ENCODE measurements at places on chromosomes 3 and 15.

- DNase-seq: no peak
Measured at GRCh38 chr15:65310431-65311137, 6.1 kb downstream of the RNU5B-1 start.

- DNase-seq: no peak
Measured at GRCh38 chr15:52709187-52709981, 30.2 kb upstream of the ATOSA start.

- no peak for DNase-seq
Measured at GRCh38 chr3:180283251-180283650, 246.5 kb upstream of the PEX5L start.

DNA sequence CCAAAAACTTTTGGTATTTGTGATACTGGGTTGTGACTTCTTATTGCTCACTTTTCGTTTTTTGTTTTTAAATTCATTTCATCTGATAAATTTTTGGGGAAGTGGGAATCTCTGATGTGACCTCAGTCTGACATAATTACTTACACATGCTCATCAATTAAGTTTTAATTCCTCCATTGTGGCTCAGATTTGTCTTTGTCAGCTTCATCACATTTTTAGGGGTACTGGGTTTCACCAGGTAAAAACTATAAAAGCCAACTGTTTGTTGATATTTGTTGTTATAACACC, 425.3 kb upstream of the TGFBR2 start:
- no peak for DNase-seq

DNA sequence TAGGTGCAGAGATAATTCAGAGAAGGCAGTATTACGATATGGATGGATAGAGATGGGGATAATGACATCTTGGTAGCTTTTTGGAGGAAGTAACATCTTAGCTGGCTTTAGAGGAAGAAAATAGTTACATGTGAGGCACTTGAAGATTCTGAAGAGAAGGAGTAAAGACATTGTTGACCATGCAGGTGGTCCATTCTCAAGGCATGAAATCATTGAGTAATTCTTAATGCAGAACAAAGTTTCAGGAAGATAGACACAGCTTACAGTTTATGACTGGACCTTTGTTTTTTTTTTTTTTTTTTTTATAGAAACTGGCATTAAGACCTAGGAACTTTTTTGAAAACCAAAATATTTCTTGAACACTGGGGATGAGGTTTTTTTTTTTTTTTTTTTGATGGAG, 28.2 kb downstream of the MBNL1 start:
- DNase-seq: no peak

DNA sequence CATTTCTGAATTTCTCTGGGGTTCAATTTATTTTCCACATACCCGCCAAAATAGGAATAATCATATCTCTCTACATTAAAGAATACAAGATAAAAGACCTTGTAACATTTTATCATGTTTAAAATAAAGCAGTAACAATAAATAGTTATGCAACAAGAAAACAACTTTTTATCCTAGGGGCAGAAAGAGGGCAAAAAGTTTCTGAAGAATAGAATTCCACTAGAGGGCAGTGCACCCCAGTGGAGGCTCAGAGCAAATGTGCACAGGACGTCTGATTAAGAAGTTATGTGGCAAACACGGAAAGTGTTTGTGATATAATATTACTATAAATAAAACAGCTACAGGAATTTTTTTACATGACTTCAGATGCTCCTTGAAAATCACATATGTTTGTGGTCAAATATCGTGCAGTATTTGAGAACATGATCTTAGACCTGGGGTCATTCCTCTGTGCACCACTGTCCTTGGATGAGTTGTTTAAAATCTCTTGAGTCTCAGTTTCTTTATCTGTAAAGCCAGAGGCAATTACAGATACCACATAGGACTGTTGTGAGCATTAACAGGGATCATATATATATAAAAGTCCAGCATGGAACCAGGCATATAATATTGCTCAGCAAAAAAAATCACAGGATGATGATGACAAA, 13.2 kb upstream of the PIK3R4 start:
- no peak for DNase-seq

GRCh38 chr3:33645060-33645647, 72.9 kb downstream of the CLASP2 start:
- DNase-seq: no peak

- DNase-seq: no peak
Measured at GRCh38 chr3:24135280-24135679, 190.2 kb downstream of the NR1D2 start.

- DNase-seq: no peak
Measured at GRCh38 chr3:63687278-63688225, 35.1 kb downstream of the SNTN start.

GRCh38 chr3:193796089-193796488, 203.1 kb downstream of the OPA1 start:
- DNase-seq: no peak

DNA sequence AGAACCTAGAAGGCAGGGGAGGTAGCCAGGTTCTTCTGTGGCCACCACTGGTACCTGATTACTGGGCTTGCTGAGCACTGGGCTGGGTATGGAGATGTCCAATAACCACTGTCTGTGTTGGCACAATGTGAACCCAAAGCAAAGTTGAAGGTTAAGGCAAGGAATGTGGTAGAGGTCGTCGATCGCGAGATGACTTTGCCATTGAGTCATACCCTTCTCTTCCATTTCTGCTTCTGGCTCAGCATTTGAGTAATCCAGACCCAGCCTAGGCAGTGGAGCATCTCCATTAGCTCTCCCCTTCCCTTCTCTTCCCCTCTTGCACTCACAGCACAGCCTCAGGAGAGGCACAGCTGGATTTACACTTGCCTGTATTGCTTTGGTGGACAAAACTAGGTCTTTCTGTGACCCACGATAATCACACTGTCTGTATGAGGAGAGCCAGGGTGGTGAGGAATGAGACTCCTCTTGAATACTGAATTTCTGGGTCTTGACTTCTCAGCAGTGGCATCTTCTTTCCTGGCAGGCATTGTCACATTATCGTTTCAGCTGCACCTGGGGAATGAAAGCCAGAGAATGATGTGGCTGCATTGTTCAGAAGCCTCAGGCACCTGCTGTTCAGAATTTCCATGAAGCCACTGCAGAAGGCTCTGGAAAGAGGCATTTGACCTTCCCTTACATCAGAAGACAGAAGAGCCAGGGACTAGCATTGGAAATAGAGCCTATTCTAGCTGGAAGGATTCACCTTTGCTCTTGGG, 272.6 kb downstream of the PDCD6IP start:
- no peak for DNase-seq

DNA sequence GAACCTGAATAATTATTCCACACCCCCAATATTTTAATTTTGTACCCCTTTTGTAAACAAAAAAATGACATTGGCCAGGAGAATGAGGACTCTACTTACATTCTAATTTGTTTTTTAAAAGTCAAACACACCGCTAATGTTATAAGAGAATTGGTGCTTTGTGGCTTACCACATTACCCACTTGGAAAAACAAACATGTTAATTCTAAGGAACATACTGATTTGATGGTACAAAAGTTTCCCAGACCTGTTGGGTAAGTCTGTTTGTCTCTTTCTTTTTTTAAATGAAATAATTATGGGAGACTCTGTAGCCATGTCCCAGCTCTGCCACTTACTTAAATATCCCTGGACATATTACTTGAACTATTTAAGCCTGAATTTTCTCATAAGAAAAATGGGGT, 352.5 kb upstream of the C2CD4B start:
- no peak for DNase-seq

DNA sequence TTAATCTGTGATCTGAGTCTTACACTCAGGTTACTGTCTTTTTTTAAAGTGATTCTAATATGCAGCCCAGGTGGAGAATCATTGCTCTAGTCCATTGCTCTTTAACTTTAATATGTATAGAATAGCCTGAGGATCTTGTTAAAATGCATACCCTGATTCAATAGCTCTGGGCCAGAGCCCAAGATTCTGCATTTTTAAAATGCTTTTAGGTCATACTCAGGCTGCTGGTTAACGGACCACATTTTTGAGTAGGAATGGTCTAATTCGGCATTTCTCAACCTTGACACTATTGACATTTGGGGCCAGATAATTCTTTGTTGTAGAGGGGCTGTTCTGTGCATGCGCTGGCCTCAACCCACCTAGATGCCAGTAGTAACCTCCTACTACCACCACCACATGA, 20.9 kb upstream of the FSTL1 start:
- DNase-seq: no peak

- DNase-seq: no peak
Measured at GRCh38 chr15:24682002-24682401, 6.4 kb downstream of the NPAP1 start.

GRCh38 chr15:77985031-77985930, 92.2 kb downstream of the TBC1D2B start:
- DNase-seq: no peak

DNA sequence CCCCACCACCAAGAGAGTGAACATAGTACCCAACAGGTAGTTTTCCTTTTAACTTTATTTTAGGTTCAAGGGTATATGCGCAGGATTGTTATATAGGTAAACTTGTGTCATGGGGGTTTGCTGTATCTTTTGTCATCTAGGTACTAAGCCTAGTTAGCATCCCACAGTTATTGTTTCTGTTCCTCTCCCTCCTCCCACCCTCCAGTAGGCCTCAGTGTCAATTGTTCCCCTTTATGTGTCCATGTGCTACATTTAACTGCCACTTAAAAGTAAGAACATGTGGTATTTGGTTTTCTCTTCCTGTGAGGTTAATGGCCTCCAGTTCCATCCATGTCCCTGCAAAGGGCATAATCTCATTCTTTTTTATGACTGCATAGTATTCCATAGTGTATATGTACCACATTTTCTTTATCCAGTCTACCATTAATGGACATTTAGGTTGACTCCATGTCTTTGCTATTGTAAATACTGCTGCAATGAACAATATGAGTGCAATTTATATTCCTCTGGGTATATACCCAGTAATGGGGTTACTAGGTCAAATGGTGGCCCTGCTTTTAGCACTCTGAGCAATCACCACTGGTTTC, 66.2 kb downstream of the ST3GAL6 start:
- no peak for DNase-seq

DNA sequence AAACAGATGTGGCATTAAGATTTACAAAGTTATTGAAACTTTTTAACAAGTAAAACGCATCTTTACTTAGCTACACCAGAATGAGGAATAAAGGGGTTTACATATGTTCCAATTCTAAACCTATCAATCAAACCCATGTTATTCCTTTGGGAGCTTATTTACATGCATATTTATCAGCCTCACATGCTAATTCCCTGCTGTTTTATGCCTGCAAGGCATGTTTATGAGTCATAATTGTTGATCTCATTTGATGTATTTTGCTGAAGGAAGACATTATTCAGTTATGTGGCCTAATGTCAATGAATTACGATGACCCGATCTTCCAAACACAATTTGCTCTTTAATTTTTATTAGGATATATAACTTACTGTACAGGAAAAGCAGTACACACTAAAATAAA, 272.9 kb downstream of the TBC1D5 start:
- DNase-seq: no peak

DNA sequence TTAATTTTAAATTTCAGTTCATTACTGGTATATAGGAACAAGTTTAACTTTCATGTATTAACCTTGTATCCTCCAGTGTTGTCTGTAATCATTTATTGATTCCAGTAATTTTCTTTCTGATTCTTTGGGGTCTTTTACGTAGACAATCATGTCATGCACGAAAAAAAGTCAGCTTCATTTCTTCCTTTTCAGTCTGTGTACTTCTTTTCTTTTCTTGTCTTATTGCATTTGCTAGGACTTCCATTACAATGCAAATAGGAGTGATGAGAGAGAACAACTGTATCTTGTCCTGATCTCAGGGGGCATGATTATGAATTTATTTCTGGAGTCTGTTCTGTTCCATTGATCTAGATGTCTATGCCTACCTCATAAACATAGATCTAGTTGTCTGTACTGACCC, 56.5 kb downstream of the STT3B start:
- no peak for DNase-seq

- no peak for DNase-seq
Measured at GRCh38 chr15:80489030-80489594, 84.9 kb downstream of the ARNT2 start.

DNA sequence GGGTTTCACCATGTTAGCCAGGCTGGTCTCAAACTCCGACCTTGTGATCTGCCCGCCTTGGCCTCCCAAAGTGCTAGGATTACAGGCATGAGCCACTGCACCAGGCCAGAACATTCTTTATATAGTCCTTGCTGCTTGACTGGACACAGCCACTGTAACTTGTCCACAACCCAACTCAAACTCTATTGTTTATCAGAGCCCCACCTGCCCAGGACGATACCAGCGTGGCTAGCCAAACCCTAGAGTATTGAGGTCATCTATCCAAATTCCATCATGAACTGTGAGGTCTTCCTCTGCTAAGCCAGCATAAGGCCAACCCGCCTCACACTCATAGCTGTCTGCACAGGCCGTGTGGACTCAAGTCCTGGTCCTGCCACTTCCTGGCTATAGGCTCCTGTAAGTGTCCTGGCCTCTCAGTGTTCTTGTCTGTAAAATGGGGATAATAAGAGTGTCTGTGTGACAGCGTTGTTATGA, 63.9 kb downstream of the DAPK2 start:
- DNase-seq: no peak

DNA sequence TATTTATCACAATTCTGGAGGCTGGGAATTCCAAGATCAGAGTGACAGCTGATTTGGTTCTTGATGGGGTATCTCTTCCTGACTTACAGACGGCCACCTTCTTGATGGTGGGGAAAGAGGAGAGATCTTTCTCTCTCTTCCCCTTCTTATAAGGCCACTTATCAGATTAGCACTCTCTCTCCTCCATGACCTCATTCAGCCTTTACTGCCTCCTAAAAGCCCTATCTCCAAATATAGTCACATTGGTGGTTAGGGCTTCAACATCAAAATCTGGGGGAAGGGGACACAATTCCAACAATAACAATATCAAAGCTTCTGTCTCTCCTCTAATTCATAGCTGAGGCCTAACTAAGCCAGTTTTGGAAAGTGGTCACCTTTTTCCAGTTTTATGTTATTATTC, 91.7 kb upstream of the MBNL1 start:
- no peak for DNase-seq

DNA sequence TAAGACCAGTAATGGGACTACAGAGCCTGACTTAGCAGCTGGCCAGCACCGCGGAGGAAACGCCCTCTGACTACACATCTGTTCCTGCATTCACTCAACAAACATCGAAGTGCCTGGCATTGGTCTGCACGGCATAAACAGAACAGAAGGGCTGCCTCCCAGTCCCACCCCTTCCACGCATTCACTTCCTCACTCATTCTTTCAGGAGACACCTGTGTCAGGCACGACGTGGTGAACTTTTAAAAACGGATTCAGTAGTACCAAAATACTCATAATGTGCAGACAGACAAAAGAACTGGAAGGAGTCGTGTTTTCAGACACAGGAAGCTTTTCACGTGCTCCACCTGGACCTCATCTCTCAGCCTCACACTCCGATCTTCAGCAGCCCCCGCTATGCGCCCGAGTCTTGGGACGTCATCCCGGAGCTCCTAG, 123.3 kb downstream of the XXYLT1 start:
- no peak for DNase-seq

- no peak for DNase-seq
Measured at GRCh38 chr3:181726351-181727330, 14.9 kb downstream of the SOX2 start.

- no peak for DNase-seq
Measured at GRCh38 chr3:65778968-65779367, 259.8 kb downstream of the MAGI1 start.

- no peak for DNase-seq
Measured at GRCh38 chr15:66749841-66750575, 48.0 kb downstream of the SMAD6 start.

- no peak for DNase-seq
Measured at GRCh38 chr15:71685420-71685993, 124.8 kb upstream of the NR2E3 start.

All from GOT3 (cell line).